ENCODE measurements at places on chromosomes 11 and 22.

- no peak for DNase-seq
These were observed 39.7 kb downstream of the PPP6R3 start for GRCh38 chr11:68500206-68500605.

DNA sequence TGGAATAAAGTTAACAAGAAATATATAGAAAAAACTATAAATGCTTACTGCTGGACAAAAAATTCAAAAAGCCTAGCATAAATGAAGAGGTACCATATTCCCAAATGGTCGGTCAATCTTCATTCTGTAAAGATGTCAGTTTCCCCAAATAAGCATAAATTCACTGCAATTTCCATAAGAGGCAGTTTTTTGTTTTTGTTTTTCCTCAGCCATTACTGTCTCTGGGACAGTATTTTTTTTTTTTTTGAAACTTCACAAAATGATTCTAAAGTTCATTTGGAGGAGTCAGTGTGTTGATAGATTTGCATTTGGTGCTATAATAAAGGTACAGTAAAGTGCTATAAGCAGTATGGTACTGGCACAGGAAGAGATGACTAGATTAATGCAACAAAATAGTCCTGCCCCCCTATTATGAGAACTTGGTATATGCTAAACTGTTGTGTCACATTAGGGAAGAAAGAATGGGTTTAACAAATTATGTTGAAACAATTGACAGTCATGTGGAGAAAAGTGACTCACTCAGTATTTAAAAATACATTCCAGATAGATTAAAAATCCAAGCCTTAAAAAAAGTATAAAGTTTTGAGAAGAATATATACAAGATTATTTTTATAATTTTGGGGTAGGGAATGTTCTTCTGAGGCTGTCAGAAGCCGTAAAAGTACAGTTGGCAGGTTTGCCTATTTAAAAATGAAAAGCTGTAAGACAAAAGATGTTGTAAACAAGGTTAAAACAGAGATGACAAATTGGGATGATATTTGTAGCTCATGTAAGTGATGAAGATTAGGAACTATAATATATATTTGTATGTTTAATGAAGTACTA lies 2.6 kb upstream of the FTH1 start:
- no peak for DNase-seq

- DNase-seq, result no peak
These were observed 66.6 kb upstream of the ASPHD2 start for GRCh38 chr22:26362471-26362870.

- no peak for DNase-seq
These were observed 45.5 kb upstream of the IGLL5 start for GRCh38 chr22:22842085-22842484.

DNA sequence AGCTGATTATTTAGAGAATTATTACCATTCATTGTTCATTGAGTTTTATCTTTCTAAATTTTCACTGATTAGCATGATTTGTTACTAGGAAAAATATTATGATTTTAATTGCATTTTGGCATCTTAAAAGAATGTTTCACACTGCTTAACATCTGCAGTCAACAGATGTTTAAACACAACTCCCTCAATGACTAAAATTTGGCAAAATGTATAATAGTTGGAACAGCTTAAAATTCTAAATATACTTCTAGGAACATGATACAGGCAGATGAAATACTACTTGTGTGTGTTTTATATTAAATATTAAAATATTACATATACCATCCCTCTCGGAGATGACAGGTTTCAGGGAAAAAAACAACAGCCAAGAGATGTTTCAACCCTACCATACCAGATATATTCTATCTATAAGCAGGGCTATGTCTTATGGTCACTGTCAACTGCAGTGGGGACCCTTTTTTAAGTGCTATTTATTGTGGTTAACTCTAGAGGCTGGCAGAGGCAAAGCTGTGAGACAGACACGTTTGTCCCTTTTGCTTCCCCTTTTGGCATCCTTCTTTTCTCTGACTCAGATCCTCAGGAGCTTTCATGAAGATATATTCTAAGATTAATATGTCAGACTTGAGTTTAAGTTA lies 81.9 kb downstream of the BDNF start:
- no peak for DNase-seq

DNA sequence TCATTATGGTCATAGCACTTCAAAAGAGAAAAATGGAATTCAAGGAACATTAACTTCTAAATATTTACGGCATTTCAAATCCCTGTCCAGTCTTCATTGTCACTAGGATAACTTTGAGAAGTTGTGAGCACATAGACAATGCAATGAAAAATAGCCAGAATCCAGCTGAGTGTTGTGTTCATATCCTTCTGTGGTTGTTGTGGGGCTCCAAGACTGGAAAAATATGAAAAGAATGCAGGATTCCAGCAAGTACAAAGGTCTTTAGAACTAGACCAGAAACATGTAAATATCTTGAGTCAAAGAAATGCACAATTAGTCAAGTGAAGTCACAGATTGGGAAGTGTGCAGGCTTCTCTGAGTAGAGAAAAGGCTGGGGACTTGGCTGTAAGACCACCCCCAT lies 68.7 kb downstream of the WT1 start:
- DNase-seq, result no peak

DNA sequence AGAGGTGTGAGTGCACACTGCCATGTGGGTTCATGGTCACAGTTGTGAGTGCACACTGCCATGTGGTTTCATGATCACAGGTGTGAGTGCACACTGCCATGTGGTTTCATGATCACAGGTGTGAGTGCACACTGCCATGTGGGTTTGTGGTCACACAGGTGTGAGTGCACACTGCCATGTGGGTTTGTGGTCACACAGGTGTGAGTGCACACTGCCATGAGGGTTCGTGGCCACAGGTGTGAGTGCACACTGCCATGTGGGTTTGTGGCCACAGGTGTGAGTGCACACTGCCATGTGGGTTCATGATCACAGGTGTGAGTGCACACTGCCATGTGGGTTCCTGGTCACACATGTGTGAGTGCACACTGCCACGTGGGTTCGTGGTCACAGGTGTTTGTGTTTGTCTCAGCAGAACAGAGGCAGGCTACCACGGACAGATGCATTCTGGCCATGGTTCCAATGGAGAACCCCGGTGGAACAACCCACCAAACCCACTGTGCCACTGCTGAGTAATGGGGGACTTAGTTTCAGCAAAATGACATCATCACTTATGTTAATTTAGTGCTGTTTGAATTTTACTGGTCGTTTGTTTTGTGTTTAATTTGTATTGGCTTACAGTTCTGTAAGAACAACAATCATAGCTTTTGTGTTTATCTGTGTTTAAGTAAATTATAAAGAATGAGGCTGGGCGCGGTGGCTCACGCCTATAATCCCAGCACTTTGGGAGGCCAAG lies 57.2 kb downstream of the RPS6KA4 start:
- DNase-seq, result no peak

DNA sequence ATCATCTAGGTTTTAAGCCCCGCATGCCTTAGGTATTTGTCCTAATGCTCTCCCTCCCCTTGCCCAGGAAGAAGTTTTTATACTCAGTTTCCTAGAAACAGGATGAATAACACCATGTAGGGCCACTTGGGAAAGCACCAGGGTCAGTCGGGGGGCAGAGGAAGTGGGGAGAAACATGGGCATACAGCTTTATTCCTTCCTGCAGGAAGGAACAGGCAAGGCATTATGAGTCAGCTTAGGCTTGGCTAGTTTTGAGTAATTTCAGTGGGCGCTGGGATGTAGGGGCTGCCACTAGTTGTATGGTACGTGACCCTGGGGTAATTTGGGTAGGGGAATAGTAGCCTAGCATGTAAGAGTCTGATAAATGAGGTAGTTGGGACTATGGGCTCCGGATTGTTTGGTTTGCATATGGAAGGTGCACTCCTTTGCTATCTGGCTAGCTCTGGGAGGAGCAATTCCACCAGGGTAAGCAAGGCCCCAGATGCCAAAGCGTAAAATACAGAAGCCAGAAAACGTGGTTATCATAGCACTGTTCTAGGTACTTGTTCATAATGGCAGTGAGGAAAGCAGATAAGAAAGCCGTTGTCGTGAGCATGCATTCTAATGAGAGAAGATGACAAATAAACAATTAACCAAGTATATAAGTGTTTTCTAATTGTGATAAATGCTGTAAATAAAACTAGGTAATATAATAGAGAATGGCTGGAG lies 24.8 kb downstream of the ACER3 start:
- DNase-seq, result no peak

DNA sequence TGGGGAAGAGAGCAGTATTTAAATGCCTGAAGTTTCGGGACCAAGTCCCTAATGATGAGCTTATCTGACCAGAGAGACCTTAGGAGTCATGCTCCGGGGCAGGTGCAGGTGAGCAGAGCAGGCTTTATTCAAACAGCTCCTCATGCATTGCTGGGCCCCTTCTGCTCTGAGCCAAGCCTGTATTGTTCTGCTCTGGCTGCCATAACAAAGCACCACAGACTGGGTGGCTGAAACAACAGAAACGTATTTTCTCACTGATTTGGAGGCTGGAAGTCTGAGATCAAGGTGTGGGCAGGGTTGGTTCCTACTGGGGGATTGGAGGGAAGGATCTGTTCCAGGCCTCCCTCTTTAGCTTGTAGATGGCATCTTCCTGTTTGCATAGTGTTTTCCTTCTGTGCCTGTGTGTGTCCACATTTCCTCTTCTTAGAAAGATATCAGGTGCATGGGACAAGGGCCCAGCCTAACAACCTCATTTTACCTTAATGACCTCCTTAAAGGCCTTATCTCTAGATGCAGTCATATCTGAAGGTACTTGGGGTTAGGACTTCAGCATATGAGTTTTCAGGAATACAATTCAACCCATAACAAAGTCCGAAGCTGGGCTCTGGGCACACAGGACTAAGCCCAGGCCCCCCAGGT lies 97.1 kb upstream of the PARVA start:
- no peak for DNase-seq

DNA sequence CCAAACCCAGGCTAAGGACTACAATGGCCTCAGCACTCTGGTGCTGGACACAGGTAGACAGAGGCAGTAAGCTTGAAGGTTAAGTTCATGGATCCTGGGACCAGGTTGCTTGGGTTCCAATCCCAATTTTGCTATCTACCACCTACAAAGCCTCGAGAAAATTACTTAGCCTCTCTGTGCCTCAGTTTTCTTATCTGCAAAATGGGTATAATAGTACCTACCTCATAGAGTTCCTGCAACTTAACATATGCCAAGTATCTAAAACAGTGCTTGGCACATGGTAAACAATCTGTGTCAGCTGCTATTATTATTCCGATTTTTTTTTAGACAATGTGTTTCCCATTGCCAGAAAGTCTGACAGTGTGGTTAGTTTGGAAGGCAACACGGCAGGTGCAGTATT lies 37.5 kb downstream of the SYN3 start:
- no peak for DNase-seq

DNA sequence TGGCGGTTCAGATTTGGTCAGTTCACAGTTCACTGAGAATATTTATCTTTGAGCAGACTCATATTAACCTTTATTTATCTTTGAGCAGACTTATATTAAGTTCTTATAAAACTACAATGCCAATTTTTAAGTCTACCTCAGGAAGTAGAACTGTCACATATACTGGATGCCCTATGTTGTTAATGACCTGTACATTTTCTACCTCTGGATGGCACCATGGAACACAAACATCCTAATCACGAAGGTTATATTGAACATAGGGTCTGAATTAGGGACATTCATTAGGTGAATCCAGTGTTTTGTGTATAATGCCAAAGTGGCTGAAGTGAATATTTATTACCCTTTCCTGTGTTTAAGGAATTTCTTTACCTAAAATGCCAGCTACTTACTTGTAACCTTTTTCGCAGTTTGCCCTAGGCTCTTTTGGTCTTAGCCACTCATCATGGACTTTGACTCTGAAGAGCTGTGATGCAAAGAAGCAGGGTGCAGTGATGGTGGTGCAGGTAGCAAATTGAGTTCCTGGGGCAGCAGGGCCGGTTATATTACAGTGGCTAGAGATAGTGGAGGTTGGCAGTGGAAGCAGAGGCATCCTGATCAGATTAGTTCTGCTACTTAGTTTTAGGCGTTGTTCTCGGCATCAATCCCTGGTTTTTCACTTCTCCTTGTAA lies 71.8 kb downstream of the STIM1 start:
- DNase-seq, result no peak

DNA sequence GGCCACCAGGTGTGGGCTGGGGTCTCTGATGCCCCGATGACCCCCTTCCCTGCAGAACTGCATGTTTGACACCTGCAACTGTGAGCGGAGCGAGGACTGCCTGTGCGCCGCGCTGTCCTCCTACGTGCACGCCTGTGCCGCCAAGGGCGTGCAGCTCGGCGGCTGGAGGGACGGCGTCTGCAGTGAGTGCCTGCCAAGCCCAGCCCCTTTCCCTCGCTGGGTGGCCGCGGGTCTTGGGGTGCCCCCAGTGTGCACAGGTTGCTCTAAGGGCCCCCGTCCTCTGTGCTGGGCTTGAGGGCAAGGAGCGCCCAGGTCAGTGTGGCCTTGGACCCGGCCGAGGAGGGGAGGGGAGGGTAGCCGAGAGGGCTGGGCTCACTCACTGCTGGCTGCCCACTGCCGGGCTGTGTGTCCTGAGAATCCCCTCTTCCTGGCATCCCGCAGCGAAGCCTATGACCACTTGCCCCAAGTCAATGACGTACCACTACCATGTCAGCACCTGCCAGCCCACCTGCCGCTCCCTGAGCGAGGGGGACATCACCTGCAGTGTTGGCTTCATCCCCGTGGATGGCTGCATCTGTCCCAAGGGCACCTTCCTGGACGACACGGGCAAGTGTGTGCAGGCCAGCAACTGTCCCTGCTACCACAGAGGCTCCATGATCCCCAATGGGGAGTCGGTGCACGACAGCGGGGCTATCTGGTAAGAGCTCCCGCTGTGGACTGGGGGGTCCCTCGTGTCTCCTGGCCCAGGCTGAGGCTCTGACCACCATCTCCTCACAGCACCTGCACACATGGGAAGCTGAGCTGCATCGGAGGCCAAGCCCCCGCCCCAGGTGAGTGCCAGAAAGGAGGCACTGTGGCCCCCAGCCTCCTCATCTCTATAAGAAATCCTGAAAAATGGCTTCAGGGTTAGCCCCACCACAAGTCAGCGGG lies 17.0 kb downstream of the MUC5AC start:
- DNase-seq, result no peak

DNA sequence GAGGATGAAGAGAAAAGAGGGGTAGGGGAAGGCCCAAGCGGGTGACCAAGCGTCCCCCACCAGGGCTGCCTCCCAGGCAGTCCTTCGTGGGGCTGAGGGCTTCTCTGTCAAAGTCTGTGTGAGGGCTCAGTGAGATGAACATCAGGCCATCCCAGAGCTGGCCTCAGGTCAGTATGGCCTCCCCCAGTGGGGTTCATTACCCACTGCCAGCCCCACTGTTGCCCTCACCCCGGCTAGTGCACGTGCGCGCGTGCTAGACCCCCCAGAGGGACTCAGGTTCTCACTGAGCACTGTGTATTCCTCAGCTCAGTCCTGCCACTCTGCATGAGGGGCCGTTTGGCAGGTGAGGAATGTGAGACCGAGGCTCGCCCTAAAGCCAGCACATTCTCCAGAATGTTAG lies 3.3 kb downstream of the KDELR3 start:
- DNase-seq, result no peak

- no peak for DNase-seq
These were observed 9.0 kb downstream of the RCOR2 start for GRCh38 chr11:63907808-63908530.

GRCh38 chr11:115769891-115770290 lies 265.7 kb upstream of the CADM1 start:
- no peak for DNase-seq

GRCh38 chr11:76810151-76810853 lies 27.1 kb downstream of the TSKU start:
- no peak for DNase-seq
